ENCODE measurements at places on chromosomes 4 and X. TPM values are rescaled to one million over a fixed set of nuclear protein-coding genes. Genes with fewer than 3 reads are reported as not detected.

DNA sequence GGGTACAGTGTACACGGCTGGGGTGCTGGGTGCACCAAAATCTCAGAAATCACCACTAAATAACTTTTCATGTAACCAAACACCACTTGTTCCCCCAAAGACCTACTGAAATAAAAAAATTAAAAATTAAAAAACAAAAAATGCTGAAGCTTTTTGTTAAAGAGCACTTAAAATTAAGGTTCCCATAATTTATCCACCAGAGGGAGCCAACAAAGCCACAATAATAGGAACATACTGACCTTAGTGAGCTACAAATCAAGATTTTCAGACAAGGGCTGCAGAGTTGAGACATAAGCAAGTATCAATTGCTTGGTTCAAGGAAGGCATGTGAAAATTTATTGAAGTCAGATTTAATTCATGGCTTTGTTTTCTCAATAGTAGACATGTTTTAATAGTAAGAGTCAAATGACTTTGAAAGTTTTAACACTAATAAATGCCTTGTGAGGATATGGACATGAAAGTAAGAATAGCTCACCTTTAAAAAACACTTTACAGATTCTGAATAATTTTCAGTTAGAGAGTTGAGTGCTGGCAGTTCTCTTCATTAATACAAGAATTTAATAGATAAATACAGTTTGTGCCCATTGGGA lies 43.0 kb upstream of the SCOC start:
- no peak overlapping the region for H3K4me3 ChIP-seq
- H3K4me1 ChIP-seq: no peaks in the 10 kb centered on the region
- H3K27ac ChIP-seq: no peak overlapping the region
- no peaks in the 10 kb centered on the region for H3K27me3 ChIP-seq
- DNase-seq: no peak

DNA sequence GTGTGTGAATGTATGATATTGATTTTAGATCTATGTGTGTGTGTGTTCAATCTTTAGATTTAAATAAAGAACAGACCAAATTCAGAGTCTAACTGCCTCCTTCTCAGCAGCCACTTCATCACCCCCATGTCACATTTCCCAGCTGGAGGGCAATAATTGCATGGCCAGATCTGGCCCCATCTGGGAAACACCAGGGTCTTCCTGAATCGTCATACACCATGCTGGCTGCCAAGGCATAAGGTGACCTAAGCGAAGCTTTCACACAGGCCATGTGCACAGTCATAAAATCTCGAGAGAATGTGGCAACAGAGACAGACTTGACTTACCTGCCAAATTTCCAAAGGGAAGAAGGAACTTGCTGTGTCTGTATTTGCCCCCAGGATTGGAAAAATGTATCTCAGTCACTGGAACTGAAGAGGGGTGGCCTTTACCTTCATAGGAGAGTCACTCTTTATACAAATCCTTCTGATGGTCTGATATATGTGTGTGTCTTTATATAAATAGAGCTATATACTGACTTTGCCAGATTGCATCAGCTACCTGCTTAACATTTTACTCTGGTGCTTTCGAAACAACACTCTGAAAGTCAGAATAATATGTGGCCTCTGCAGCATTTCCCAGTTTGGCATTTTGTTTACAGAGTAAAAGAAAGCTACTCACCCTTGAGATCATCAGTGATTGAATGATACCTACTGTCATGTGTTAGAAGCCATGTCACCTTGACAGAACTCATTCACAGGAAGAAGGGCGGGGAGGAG lies at the start of gene PLAC1:
PLAC1 (minus strand) TSS at position 470 of the 758 bp plus-strand sequence. CDS start 91,789 bp downstream, outside the sequence.
- DNase-seq: no peak
- no peak within 1 kb of the TSS for H3K4me3 ChIP-seq
- no peaks in the 10 kb centered on the region for H3K36me3 ChIP-seq
- peaks cover 3% of the 10 kb centered on the region for H3K4me1 ChIP-seq

GRCh38 chr4:63430105-63430504 lies 979.1 kb downstream of the TECRL start:
- no peak overlapping the region for H3K4me3 ChIP-seq
- no peak for DNase-seq
- no peak overlapping the region for H3K27ac ChIP-seq
- H3K4me1 ChIP-seq: no peaks in the 10 kb centered on the region
- H3K36me3 ChIP-seq: no peaks in the 10 kb centered on the region
- no peaks in the 10 kb centered on the region for H3K27me3 ChIP-seq

DNA sequence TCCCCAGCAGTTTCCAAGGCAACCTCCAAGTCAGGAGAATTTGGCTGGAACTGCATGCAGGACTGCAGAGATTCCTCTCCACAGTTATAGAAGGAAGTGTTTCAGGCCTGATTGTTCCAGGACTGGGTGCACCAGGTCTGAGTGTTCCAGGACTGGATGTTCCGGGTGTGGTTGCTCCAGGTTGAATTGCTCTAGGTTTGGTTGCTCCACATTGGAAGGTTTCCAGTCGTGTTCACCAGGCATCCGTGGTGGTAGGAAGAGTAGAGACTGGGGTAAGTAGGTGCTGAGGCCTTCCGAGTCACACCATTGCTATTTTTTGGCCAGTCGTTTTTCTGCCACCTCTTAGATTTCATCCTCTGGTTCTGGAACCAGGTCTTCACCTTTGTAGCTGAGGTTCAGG lies 105.4 kb downstream of the MSN start:
- no peak overlapping the region for H3K4me3 ChIP-seq
- H3K4me1 ChIP-seq: no peaks in the 10 kb centered on the region
- no peaks in the 10 kb centered on the region for H3K36me3 ChIP-seq
- H3K27me3 ChIP-seq: no peaks in the 10 kb centered on the region

- no peak overlapping the region for H3K4me3 ChIP-seq
- no peaks in the 10 kb centered on the region for H3K27me3 ChIP-seq
- H3K36me3 ChIP-seq: no peaks in the 10 kb centered on the region
- H3K4me1 ChIP-seq: peaks cover 10% of the 10 kb centered on the region
These were observed 34.5 kb upstream of the TLR2 start for GRCh38 chr4:153649572-153649991.

GRCh38 chr4:121208244-121209007 lies 44.3 kb upstream of the TNIP3 start:
- no peaks in the 10 kb centered on the region for H3K27me3 ChIP-seq
- DNase-seq: no peak
- H3K4me3 ChIP-seq: no peak overlapping the region
- no peaks in the 10 kb centered on the region for H3K36me3 ChIP-seq
- no peaks in the 10 kb centered on the region for H3K4me1 ChIP-seq

Gene CCDC149
- 5.8 TPM for total RNA-seq

- H3K4me1 ChIP-seq: no peaks in the 10 kb centered on the region
- H3K4me3 ChIP-seq: no peak overlapping the region
- H3K36me3 ChIP-seq: no peaks in the 10 kb centered on the region
- no peaks in the 10 kb centered on the region for H3K27me3 ChIP-seq
These were observed 5.2 kb downstream of the HADH start for GRCh38 chr4:107994894-107995293.

Gene AFM
- total RNA-seq: not detected

Gene RAB9B
- total RNA-seq: 0.46 TPM

GRCh38 chr4:137514406-137515111 lies 17.7 kb downstream of the PCDH18 start:
- no peak overlapping the region for H3K27ac ChIP-seq
- H3K36me3 ChIP-seq: no peaks in the 10 kb centered on the region
- no peaks in the 10 kb centered on the region for H3K27me3 ChIP-seq

Gene KLB
- not detected for total RNA-seq

DNA sequence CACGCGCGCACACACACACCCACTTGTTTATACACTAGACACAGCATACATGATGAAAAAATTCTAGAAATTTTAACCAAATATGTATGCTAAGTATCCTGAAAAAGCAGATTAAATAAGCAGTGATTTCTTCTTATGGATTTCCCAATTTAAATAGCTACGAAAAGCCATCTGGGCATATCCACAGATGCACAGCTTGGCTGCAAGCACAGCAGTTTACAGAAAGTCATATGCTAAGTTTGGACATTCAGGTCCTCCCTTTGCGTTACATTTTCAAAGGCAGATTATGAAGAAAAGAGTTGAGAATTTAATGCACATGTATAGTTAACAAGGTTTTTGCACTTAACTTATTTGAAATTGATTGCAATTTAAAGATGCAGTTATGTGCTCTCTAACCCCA lies 542.2 kb upstream of the EPHA5 start:
- no peak for DNase-seq
- no peak overlapping the region for H3K4me3 ChIP-seq
- H3K27ac ChIP-seq: no peak overlapping the region
- H3K36me3 ChIP-seq: no peaks in the 10 kb centered on the region

GRCh38 chr4:41384992-41385391 lies 128.3 kb downstream of the UCHL1 start:
- H3K36me3 ChIP-seq: no peaks in the 10 kb centered on the region
- H3K4me1 ChIP-seq: no peaks in the 10 kb centered on the region
- DNase-seq: no peak
- no peaks in the 10 kb centered on the region for H3K27me3 ChIP-seq
- H3K4me3 ChIP-seq: no peak overlapping the region

DNA sequence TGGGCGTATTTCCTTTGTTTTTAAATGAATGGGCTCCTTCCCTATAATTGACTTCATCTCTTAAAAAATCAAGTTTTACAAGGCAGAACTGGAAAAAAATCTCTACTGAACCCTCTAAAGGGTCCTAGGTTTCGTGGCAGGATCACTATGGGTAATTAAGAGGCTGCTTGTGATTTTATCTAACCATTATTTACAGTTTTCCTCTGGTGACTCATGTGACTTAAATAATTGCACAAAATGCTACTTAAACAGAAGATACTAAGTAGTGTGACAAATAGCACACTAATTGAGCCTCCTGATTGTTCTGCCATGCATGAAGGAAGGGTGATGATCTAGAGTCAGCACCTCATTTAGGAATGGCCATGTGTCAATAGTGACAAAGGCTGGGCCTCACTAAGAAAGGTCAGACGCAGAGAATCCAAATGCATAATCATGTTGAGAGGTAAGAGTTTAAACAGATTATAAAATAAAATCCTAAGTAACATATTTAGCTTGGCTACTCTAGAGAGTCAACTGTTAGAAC lies 35.5 kb downstream of the OFD1 start:
- no peaks in the 10 kb centered on the region for H3K4me1 ChIP-seq
- H3K27me3 ChIP-seq: no peaks in the 10 kb centered on the region
- DNase-seq: no peak
- H3K27ac ChIP-seq: no peak overlapping the region

- DNase-seq: no peak
- H3K36me3 ChIP-seq: no peaks in the 10 kb centered on the region
- no peak overlapping the region for H3K27ac ChIP-seq
- H3K4me3 ChIP-seq: no peak overlapping the region
- no peaks in the 10 kb centered on the region for H3K27me3 ChIP-seq
- no peaks in the 10 kb centered on the region for H3K4me1 ChIP-seq
These were observed 35.4 kb downstream of the MID2 start for GRCh38 chrX:107861056-107861455.

Gene LRCH2
- 5.5 TPM for total RNA-seq

DNA sequence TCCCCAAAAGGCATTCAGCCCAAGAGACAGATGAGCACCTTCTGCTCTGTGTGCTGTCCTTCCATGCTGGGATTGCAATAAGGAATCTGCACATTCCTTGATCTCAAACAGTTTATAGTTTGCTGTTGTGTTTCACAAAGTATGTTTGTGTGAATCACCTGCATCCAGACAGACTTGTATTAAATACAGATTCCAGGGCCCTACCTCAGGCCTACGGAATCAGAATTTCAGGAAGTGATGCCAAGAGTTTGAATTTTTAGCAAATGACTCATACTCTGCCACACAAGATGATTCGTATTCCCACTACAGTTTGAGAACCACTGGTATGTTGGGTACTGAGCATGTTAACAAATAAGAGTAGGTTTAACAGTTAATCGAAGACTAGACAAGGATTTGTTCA lies 7.0 kb downstream of the VAMP7 start:
- no peaks in the 10 kb centered on the region for H3K36me3 ChIP-seq
- H3K27me3 ChIP-seq: no peaks in the 10 kb centered on the region
- H3K4me3 ChIP-seq: no peak overlapping the region
- H3K4me1 ChIP-seq: no peaks in the 10 kb centered on the region
- DNase-seq: no peak

- H3K27me3 ChIP-seq: no peaks in the 10 kb centered on the region
- no peaks in the 10 kb centered on the region for H3K36me3 ChIP-seq
- H3K4me1 ChIP-seq: peaks cover 2% of the 10 kb centered on the region
- no peak overlapping the region for H3K4me3 ChIP-seq
- no peak overlapping the region for H3K27ac ChIP-seq
- DNase-seq: no peak
These were observed 97.8 kb downstream of the KDR start for GRCh38 chr4:55027596-55027995.

DNA sequence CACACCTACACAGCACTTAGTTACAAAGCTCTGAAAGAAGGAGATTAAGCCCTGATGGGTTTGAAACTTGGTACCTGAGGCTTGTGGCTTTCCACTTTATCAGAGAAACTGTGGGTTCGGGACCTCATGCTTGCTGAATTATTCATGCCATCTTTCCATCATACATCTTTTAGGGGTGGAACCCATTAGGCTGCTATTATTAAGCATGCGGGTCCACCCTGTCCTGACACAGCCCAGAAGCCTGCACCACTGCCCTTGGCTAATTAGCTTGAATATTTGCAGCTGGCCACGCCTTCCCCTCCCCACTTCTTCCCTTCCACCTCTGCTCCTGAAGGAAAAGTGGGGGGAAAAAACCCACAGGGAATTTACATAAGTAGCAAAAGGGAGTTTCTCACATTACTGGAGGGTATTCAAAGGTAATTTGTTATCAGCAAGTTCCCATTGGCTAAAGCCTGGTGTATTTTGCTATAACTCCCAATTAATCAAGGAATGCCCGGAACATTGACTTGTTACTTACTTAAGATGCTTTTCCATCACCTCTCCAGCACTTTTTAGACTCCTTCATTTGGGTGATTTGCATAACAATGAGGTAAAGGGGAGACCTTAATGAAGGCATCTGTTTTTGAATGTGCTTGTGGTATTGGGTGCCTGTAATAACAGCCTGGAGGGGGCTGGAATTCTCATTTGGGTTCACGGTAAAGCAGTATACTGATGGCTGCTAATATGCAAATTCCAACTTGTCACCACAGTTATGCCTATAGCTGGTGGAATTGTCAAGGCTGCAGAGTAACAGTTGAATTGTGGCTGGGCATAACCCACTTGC lies 231.7 kb upstream of the GATB start:
- DNase-seq: no peak
- peaks cover 6% of the 10 kb centered on the region for H3K4me1 ChIP-seq
- no peaks in the 10 kb centered on the region for H3K36me3 ChIP-seq
- no peaks in the 10 kb centered on the region for H3K27me3 ChIP-seq

Data from H1 (cell line).